Activated T-helper 2 cell treated with anti-CD3 and anti-CD28 coated beads, Interferon-gamma antibody, Interleukin-2, Interleukin-4, amounts not matched to agents 10 μg/mL and 5 μg/mL and 100 μg/mL, durations not matched to agents 14 hours and 24 hours and 36 hours (primary cell): ENCODE measurements at places on chromosomes 13 and 19. TPM values are rescaled to one million over a fixed set of nuclear protein-coding genes. Genes with fewer than 3 reads are reported as not detected.
A peak's percentile ranks its signal among the peaks of the same experiment; 100 is the strongest.

- no peaks in the 10 kb centered on the region for H3K27me3 ChIP-seq
- H3K4me3 ChIP-seq, result no peak overlapping the region
- no peaks in the 10 kb centered on the region for H3K36me3 ChIP-seq
- H3K4me1 ChIP-seq, result peaks cover 4% of the 10 kb centered on the region
- no peak for DNase-seq
- no peak overlapping the region for H3K27ac ChIP-seq
Measured at GRCh38 chr13:95258619-95259194, 42.5 kb downstream of the ABCC4 start.

DNA sequence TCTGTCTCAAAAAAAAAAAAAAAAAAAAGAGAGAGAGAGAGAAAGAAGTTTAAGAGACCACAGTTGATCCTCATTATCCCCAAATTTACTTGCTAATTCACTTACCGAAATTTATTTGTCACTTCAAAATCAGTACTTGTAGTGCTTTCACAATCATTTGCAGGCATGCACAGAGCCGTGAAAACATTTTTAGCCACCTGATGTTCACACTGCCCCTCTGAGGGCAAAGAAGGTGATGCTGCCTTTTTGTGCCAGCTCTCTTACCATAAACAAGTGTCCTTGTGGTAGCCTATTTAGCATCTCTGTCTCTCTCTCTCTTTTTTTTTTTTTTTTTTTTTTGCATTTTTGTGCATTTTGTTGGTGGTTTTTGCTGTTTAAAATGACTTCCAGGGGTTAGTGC is 24.1 kb upstream of the CASP14 start:
- H3K27ac ChIP-seq, result no peak overlapping the region
- no peak for DNase-seq
- no peaks in the 10 kb centered on the region for H3K27me3 ChIP-seq

Gene CGB3
- total RNA-seq, result not detected in 2 replicates

Gene IZUMO1
- 0.21 TPM in 1 of 2 replicates, not detected in the other for total RNA-seq

DNA sequence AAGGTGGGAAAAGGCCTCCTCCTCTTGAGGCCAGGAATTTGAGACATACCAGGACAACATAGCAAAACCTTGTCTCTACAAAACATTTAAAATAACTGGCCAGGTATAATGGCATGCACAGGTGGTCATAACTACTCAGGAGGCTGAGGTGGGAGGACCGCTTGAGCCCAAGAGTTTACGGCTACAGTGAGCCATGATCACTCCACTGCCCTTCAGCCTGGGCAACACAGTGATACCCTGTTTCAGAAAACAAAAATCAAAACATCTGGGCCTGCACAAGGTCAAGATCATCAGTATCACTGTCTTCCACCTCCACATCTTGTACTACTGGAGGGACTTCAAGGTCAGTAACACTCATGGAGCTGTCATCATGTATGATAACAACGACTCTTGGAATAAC is 742.7 kb upstream of the GPC6 start:
- DNase-seq, result no peak
- no peaks in the 10 kb centered on the region for H3K4me1 ChIP-seq
- no peaks in the 10 kb centered on the region for H3K27me3 ChIP-seq
- H3K4me3 ChIP-seq, result no peak overlapping the region
- H3K36me3 ChIP-seq, result no peaks in the 10 kb centered on the region

Gene SH2D3A
- total RNA-seq, result 7.7 and 8.7 TPM in 2 replicates

- H3K4me1 ChIP-seq, result no peaks in the 10 kb centered on the region
- no peak for DNase-seq
- H3K36me3 ChIP-seq, result no peaks in the 10 kb centered on the region
Measured at GRCh38 chr13:63124863-63125262, 1709.2 kb upstream of the PCDH20 start.

DNA sequence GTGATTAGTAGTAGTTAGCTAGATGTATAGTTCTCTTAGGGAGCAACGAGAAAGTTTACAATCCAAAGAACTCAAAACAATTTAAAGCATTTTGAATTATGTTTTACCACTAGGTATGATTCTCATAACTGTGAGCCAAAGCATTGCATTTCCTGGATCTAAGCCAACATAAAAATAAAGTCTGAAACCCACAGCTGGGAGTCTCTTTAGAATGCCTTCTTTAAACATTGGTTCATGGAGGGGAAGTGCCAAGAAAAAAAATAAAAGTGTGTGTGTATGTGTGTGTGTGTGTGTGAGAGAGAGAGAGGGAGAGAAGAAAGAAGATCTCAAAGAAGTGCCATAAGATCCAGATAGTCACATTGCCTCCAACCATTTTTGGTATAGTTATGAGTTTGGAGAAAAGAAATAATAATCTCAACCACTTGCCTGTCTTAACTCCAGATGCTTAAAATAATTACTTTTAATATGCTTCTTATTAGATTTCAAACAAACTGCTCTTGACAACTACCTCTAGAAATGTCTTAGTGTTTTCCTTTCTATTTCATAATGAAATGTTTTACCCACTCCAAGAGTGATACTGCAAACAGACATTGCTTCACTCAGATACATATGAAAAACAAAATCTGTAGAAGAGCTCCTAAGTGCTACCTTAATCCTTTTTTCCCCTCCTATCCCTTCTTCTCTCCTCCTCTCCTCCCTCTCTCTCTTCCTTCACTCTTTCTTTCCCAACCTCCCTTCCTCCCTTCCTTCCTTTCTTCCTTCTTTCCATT is 554.1 kb downstream of the KCTD12 start:
- H3K27me3 ChIP-seq, result no peaks in the 10 kb centered on the region
- H3K36me3 ChIP-seq, result no peaks in the 10 kb centered on the region
- no peak overlapping the region for H3K4me3 ChIP-seq
- no peaks in the 10 kb centered on the region for H3K4me1 ChIP-seq
- no peak for DNase-seq
- H3K27ac ChIP-seq, result no peak overlapping the region

- H3K4me3 ChIP-seq, result no peak overlapping the region
- no peaks in the 10 kb centered on the region for H3K4me1 ChIP-seq
- DNase-seq, result no peak
- H3K27me3 ChIP-seq, result no peaks in the 10 kb centered on the region
- no peaks in the 10 kb centered on the region for H3K36me3 ChIP-seq
Measured at GRCh38 chr13:92122186-92122853, 723.9 kb downstream of the GPC5 start.

DNA sequence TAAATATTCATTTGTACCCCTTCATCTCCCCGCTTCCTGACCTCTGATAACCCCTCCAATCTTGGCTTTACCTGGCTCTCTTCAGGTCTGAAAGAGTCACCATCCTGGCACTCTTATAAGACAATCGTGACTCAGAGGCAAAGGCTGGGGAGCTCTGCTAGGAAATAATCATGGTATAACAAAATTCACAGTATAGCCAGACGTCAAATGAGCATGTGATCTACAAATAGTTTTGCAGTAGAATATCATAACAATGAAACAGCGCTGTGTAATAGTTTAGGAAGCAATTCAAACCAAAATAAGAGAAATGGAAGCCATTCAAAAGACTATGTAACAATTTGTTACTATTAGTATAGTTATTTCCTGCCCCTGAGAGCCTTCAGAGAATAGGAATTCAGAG is 34.2 kb downstream of the RXFP2 start:
- H3K4me1 ChIP-seq, result peaks cover 3% of the 10 kb centered on the region
- H3K27me3 ChIP-seq, result peaks cover 6% of the 10 kb centered on the region
- H3K36me3 ChIP-seq, result no peaks in the 10 kb centered on the region
- H3K27ac ChIP-seq, result no peak overlapping the region
- H3K4me3 ChIP-seq, result peak overlapping the region; percentile 15
- no peak for DNase-seq

DNA sequence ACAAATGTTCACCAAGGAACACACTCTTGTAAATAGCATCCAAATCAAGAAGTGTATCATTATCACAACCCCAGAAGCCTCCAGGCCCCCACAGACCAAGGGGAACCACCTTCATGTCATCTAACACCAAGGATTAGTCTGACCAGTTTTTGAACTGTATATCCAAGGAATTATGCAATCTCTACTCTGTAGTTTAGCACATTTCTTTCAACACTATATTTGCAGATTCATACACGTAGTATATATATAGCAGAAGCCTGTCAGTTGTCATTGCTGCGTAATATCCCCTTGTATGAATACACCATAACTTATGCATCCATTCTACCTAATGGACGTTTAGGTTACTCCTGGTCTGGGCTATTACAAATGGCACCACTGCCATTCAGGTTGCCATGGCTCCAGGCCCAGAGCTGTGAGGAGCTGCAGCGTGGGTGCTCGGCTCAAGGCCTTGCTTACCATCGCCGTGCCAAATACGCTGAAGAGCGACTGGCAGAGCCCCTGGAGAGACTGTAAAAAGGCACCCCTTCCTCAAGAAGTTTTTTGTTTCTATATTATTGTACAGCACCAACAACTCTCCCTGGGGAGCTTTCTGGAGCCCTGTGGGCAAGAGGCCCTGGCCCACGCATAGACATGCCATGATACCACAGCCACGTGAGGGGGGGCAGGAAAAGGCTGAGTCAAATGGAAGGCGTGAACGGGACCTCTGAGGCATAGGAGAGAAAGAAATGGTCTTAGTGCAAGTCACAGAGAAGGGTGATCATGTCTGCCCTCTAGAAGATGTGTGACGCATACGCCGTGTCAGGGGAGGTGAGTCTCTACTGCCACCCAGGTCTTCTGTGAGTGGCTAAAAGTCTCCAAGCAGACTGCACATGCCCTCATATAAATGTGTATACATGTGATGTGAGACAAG is 10.8 kb downstream of the LATS2 start:
- no peaks in the 10 kb centered on the region for H3K36me3 ChIP-seq
- no peak overlapping the region for H3K27ac ChIP-seq
- no peak for DNase-seq

Gene ZNF793
- 0.32 and 0.66 TPM in 2 replicates for total RNA-seq

Gene RAB8A
- total RNA-seq, result 256 and 261 TPM in 2 replicates

Gene NXNL1
- total RNA-seq, result not detected in 2 replicates

DNA sequence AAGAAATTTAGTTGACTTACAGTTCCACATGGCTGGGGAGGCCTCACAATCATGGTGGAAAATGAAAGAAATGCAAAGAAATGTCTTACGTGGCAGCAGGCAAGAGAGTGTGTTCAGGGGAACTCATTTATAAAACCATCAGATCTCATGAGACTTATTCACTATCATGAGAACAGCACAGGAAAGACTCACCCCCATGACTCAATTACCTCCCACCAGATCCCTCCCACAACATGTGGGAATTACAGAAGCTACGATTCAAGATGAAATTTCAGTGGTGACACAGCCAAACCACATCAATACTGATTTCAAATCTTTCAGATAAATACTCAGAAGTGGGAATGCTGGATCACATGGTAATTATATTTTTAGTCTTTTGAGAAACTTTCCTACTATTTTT is 1357.9 kb downstream of the SLITRK5 start:
- peaks cover 5% of the 10 kb centered on the region for H3K4me1 ChIP-seq
- H3K36me3 ChIP-seq, result no peaks in the 10 kb centered on the region
- no peaks in the 10 kb centered on the region for H3K27me3 ChIP-seq
- no peak for DNase-seq

Gene B3GLCT
- 4.3 and 4.7 TPM in 2 replicates for total RNA-seq

Gene CLIP3
- total RNA-seq, result 1.9 and 2.4 TPM in 2 replicates

Gene SIAH3
- total RNA-seq, result 0.07 TPM in 2 replicates

DNA sequence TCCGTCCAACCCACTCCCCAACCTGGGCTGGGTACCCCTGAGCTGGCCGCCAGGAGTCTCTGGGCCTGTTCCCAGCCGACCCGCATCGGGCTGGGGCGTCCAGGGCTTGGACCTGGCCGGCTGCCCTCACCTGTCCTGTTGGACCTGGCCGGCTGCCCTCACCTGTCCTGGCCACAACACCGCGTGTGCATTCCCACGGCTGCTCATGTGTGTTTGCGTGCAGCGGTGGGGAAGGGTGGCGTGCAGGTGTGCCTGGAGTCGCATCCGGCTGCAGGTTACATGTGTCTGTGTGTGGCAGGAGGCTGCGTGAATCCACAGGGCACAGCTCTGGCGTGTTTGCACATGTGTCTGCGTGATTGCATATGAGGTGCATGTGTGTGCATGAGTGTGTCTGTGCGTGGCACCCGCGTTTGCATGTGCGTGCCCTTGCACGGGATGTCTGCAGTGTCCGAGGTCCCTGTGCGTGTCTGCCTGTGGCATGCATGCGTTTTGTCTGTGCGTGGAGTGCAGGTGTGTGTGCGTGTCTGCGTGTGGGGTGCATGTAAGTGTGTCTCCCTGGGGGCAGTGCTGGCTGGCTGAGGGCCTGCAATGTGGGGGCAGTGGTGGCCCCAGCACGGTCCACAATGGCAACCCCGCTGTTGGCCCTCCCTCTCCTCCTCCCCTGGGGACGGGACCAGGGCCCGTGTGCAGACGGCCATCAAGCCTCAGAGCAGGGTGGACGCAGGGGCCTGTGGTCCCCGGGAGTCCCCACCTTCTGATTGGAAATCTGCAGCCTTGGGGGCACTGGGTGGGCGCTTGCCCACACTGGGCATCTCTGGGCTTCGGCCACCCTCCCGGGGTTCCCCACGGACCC is 3.4 kb downstream of the EFNA2 start:
- H3K36me3 ChIP-seq, result no peaks in the 10 kb centered on the region
- no peak overlapping the region for H3K4me3 ChIP-seq
- no peaks in the 10 kb centered on the region for H3K4me1 ChIP-seq
- peaks cover 16% of the 10 kb centered on the region for H3K27me3 ChIP-seq
- no peak overlapping the region for H3K27ac ChIP-seq
- DNase-seq, result no peak

DNA sequence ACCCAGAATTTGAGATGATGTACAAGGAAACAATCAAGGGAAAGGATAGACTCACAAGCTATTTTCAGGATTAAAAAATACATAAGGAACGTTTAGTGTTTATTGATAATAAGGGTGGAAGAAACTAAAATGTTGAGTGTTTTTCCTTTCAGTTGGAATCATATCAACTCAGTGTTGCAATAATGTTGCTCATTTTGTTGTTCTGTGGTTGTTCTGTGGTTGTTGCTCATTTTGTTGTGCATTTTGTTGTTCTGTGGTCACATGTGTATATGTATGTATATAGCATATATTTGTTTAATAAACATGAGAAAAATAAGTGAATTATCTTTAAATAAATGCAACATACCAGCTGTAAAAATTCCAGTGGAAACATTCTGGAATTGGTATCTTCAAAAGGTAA is 262.4 kb upstream of the SPRY2 start:
- H3K4me1 ChIP-seq, result no peaks in the 10 kb centered on the region
- no peaks in the 10 kb centered on the region for H3K36me3 ChIP-seq
- no peaks in the 10 kb centered on the region for H3K27me3 ChIP-seq
